Cortex of kidney (tissue), 1 donor: ENCODE measurements at places on chromosomes 2 and 18.

DNA sequence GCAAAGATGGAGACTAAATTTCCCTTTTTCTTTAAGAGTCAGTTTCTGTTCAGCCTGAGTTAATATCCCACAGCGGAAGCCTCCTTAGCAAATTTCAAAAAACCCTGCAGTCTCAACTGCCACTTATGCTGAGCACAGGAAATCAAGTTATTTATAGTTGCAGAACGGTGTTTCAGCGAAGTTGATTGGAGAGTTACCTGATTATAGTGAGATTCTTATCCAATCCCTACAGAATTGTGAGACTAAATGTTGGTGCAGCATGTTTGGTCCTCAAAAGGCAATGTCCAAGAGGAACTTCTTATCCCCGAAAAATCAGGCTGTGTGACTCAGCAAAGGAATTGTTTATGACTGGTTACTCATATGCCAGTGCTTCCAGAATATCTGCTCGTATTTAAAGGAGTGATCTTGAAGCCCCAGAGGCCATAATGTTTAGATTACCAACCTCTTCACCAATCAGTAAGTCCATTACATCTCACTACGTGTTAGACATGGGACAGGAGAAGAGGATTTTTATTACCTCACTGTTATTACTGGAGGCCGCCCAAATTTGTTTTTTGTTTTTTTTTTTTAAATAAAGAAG is 67.9 kb downstream of the LRRFIP1 start:
- DNase-seq = no peak

DNA sequence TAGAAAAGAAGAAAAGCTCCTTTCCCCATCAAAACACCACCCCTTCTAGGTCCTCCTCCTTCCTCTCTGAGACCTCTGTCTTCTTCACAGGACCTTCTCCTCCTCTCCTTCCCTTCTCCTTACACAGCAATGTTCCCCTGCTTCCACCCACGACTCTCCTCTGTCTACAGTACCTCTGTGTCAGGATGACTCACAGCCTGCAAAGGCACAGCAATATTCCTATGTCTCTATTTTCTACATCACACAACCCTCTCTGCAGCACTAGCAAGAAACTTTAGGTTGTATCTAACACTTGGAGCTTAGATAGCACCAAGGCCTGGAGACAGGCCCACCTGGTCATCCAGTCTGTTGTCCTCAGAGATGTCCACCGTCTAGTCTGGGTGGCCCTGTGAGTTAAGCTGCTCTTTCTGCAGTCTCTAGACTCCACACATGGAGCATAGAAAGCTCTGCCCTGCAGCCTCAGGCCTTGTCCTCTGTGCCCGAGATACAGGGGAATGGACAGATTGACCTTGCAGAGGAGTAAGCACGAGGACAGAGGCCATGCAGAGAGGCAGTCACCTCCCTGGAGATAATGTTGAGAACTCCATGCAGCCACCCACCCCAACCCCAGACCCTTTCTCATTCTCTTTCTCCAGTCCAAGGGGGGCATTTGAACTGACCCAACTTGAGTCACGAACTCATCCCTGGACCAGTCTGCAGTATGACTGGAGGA is 212.0 kb downstream of the TNS1 start:
- no peak for DNase-seq

GRCh38 chr18:36250827-36251226 is 46.7 kb upstream of the FHOD3 start:
- DNase-seq = no peak

DNA sequence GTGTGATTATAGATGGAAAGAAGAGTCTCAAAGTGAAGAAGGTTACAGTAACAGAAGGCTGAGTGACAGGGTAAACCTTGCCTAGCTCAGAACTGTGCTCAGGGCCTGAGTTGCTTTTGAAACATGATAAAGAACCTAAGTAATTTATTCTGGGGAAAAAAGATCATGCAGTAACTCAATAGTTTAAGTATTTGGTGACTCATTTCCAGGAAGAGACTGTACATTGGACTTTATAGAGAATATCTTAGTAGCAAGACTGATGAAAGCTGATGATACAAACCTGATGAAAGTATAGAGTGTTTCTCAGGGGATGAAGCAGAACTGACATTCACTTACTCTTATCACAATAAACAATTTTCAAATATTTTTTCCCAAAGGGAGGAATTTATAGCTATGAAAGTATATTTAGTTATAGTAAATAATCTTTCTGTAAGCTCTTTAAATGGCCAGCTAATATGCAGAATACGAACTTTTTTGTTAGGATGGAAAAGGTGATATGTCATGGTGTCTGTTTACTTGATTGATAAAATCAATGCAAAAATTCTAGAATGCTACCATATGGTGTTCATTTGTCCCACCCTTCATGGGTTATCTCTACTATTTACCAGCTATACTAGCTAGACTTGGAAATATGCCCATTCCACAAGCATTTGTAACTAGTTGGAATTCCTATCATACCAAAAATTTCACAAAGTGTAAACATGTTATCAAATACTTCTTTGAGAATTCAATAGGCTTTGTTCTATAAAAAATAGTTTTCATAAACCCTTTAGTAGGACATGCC is 1265.5 kb upstream of the ACVR2A start:
- DNase-seq = no peak

DNA sequence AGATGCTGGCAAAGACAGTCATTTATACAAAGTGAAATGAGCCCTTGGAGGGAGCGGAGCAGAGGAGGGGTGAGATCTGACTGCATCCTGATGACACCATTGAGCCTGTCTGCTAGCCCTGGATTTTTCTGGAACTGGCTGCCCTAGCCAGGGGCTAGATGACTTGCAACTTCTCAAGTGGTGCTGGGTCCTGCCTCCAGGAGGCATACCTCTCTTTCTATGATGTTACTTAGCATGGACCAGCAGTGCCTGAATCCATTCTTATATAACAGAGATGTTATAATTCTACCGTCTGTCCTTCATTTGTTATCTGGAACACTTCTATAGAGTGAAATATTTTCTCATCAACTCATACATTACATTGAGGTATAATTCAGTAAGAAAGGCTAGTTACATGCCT is 8.5 kb upstream of the TWIST2 start:
- DNase-seq = no peak

DNA sequence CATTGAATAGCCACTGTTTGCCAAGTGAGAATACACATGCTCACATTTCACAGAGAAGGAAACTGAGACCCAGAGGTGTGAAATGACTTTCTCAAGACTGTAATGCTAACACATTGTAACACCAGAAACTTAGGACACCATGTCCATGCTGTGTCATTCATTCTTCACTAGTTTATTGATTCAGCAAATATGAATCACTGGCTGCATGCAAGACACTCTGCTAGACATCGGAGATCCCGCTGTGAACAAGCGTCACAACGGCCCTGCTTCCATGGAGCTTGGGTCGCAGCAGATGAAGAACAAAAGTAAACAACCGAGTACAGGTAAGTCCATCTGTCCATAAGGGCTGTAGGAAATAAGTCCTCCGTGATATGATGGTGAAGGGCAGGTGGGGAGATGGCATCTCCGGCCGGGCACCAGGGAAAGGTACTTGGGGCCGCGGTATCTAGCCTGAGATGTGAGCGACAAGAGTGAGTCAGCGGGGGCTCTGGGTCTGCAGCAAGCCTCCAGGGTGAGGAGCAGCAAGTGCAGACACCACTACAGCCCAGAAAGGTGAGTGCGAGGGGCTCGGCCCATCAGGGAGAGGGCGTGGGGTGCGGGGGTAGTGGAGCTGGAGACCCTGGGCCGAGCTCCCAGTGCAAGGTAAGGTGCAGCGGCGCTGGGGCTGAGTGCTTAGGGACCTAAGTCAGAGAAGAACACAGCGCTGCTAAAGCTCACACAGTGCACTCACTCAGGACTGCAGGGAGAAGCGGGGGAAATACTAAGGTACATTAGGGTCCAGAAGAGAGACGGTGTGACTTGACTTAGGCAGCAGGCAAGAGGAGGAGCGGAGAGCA is 391.2 kb downstream of the FBXO15 start:
- no peak for DNase-seq

DNA sequence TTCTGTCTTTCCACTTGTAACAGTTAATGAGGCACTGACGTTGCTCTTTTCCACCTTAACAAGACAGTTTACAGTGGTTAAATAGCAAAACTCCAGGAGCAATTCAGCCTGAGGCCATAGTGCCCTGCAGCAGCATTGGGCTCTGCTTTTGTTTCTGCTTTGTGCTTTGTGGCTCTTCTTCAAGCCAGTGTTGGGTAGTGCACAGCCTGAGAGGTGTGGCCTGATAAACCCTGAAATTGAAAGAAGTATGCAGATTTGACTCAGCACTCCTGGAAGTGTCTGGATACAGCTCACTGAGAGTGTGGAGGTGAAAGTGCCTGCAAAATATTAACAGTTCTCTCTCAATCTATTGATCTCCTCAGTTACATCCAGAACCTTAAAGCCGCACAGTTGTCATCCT is 63.0 kb downstream of the STK25 start:
- no peak for DNase-seq

GRCh38 chr18:36415625-36416024 is 118.1 kb downstream of the FHOD3 start:
- no peak for DNase-seq

DNA sequence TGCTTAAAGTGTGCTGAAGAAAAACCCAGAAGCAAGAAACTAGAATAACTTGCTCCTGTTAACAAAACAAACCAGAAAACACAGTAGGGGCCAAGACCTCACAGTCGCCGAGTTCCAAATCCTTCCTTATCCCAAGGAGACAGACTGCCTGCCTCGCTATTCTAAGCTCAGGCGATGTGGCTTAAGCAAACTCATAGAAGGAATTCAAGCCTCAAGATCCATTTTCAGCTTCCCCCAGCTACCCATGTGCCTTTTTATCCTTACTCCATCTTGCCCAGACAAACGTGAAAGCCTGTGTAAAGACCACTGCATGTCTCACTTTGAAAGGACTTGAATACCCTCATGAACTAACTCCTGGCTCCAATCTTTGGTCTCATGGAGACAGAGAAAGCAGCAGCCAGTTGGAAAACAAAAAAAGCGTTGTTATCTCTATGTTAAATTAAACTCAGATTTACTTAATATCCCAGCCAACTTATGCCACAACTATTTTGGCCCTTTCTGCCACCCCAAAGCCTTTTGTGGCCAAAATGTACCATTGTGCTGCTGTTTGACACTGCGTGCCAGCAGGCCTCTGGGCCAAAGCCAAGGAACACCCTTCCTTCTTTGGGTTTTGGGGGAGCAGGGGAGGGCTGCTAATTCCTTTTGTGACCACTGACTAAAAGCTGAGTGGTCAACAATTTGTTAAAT is 123.2 kb upstream of the FZD5 start:
- no peak for DNase-seq

GRCh38 chr2:124836416-124836815 is 811.3 kb downstream of the CNTNAP5 start:
- DNase-seq = no peak

- no peak for DNase-seq
Measured at GRCh38 chr2:30235859-30236535, 4.7 kb downstream of the LBH start.

- DNase-seq = no peak
Measured at GRCh38 chr2:38750011-38750890, 910 bp downstream of the SRSF7 start.

- peak; percentile 9 for DNase-seq
Measured at GRCh38 chr2:69386789-69387734, at the start of gene GFPT1. TSS of gene GFPT1 (minus strand) at chr2:69387227. CDS start at chr2:69387071, 156 bp downstream.
